ENCODE measurements at places on chromosomes 11 and 22.

DNA sequence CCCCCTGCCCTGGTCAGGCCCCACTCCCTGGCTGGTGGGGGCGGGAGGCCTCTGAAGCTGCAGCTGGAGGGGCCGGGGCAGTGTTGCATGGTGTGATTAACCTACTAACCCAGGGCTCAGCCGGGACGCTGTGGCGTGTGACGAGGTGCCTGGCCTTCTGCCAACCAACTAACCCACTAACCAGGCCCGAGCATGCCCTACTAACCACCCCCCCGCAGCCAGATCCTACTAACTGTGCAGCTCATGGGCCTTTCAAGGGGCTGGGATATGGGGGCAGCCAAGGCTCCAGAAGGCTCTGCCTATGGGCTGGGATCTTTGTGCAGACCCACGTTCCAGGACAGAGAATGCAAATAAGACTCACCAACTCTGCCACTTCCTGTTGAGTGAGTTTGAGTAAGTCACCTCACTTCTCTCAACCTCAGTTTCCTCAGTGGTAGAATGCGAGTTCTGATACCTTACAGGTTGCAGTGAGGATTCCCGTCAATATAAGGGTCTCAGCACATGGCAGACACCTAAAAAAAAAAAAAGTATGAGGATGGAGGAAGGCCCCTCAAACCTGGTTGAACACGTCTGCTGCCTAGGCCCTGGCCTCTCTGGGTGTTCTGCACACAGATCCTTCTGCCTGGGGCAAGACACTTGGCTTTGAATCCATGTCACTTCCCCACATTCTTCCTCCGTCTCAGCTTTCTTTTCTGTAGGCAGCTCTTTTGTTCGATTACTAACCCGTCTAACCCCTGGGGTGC, 14.1 kb downstream of the MIAT start:
- no peak for DNase-seq

DNA sequence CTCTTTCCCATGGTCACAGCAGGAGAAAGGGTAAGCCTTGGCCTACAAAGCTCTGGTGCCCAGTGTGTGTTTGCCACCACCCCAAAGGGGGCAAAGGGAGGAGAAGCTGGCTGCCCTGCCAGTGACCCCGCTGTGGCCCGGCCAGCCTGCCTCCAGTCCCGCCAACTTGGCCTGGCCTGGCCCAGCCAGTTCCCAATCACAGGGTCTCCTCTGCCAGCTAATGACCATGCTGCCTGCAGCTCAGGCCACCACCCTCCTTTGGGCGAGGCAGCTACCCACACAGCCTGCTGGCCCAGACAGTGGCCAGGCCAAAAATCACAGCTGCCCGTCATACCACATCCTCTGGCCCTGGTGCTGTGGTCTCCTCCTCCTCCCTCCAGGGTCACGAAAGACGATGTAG, 5.1 kb downstream of the GDPD5 start:
- DNase-seq = no peak

GRCh38 chr11:112460141-112460540, 199.5 kb upstream of the PLET1 start:
- DNase-seq = no peak

GRCh38 chr11:113251281-113251680, 63.1 kb upstream of the TTC12 start:
- no peak for DNase-seq

DNA sequence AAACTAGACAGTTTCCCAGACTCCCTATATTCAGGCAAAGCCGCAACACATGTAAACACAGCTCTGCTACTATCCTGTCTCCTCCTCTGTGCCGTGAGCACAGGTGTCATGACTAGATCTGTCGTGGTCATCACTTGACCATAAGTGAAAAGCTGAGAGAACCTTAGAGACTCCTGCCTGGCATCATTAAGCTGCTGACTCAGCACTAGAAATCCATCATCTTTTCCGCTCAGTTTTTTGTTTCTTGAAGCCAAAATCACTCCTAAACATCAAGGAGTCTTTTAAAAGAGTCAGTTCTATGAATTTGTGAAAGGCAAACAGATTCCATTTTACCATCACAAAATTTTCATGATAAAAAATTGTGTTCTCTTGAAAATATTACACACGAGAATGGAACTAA, 102.5 kb upstream of the TP53AIP1 start:
- no peak for DNase-seq

- no peak for DNase-seq
Observed at GRCh38 chr22:39732625-39733024, 160.9 kb downstream of the ENTHD1 start.

DNA sequence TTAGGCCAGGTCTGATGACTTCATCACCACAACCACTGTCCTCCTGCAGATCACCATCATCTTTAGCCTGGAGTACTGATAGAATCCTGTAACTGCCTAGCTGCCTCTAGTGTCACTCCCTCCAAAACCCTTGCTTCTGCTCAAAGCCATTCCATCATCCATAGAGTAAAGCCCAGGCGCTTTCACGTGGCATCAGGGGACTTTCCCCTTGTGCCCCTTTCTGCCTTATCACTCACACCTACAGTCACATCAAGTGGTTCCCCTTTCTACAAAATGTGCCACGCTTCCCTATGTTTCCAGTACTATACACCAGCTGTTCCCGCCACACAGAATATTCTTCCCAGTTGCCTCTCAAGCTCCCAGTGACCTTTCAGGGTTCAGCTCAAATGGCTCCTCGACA, 75.9 kb downstream of the MN1 start:
- no peak for DNase-seq

DNA sequence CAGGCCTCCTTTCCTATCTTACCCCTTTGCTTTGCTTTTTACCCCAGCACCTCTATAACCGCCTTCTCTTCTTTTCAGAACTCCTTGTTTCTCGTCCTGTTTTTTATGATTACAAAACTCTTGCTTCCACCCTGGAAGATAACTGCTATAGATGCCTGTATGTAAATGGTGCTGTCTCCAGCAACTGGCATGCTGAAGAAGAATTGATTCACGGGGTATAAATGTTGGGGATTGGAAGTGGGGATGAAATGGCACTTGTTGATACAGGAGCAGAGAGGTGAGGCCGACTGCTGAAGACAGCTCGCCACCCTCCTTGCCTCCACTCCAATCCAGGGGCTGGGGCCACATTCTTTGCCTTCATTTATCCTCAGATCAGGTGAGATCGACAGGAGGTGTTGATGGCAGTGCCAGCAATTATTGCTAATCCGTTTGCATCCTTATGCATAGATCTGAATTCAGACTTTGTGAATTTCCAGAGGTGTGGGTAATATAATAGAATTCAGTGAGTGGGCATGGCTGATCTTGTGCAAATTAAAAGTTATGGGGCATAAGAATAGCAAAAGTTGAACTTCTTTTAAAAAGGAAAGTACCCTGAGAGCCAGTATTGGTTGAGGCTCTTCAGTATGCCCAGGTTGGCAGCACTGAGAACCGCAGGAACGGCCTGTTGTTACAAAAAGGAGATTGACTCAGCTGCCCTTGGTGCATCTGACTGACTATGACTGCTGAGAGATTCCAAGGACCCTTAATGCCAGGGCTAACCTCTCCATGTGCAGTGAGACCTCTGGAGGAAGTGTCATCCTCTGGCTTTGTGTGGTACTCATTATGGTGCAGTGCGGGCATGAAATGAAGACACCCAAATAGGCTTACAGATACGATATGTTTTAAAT, 5.3 kb downstream of the NEAT1 start:
- DNase-seq = peak; percentile 80

DNA sequence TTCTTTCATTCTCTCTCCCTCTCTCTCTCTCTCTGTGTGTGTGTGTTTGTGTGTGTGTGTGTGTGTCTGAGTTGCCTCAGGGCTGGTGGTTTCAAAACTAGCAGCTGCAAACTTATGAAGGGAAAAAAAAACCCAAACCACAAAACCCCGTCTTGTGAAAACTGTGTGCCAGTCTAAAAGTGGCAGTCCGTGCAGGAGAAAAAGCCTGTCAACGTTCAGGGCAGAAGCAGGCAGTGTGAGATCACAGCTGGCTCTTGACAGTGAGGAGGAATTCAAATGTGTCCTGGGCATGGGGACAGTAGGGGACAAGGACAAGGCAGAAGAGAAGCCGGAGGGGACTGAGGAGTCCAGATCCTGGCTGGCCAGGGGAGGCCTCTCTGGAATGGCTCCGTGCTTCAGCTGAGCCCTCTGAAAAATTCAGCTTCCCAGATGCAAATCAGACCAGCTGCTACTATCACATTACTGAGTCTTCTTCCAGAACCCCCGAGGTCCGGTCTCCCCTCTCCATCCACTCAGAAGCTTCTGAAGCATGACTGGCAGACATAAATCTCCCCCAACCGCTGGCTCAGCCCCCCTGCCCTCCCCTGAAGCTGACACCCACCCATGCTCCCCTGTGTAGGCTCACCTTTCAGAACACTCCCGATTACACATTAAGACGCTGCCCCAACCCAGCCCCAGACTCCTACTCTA, 31.9 kb downstream of the FLI1 start:
- DNase-seq = no peak

DNA sequence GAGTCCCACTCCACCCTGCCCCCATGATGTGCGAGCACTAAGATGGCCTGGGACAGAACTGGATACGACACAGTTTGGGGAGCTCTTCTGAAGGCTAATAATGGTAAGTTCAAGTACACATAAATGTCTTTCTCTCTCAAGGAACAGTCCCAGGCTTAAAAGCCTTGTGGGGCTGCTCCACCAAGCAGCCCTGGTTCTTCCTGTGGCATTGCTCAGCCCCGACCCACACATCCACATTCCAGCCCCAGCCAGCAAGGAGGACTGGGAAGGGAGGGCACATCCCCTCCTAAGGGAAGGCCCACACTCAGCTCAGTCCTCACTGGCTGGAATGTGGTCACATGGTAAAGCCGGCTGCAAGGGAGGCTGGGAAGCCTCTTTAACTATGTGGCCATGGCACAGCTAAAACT, 13.3 kb upstream of the MB start:
- peak; percentile 73 for DNase-seq

- DNase-seq = no peak
Observed at GRCh38 chr11:8325591-8326304, 62.1 kb upstream of the LMO1 start.

DNA sequence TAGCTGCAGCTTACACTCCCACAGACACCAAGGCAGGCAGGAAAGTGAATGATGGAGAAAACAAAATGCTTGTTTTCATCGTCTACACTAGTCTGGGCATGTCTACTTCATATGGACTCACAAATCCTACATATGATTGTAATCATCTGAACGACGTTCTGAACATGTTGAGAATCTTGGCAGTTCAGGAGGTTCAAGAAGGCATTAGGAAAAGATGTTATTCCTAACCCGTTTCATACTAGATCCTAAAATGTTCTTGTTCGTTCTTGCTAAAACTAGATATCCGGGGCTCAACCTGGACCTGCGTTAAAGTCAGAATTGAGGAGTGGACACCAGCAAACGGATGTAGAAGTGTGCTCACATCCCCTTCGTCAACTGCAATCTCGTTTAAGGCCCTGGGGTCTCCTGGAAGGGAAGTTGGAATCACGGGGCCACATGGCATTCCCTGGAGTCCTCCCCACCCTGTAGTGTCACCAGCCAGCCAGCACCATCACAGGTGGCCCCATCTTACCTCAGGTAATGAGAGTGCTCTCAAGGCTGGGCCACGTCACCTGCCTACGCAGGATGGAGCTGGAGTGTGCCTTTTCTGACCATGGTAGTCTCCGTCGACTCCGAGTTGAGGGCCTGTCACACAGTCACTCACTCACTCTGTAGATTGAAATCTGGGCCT, 37.3 kb downstream of the C11orf58 start:
- no peak for DNase-seq

DNA sequence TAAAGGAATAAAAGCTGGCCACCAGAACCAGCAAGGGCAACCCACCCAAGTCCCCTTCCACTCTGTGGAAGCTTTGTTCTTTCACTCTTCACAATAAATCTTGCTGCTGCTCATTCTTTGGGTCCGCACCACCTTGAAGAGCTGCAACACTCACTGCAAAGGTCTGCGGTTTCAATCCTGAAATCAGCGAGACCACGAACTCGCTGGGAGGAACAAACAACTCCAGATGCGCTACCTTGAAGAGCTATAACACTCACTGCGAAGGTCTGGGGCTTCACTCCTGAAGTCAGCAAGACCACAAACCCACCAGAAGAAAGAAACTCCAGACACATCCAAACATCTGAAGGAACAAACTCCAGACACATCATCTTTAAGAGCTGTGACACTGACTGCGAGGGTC, 365.2 kb upstream of the LUZP2 start:
- DNase-seq = no peak

- no peak for DNase-seq
Observed at GRCh38 chr11:61917334-61918109, at the start of gene RAB3IL1. Gene RAB3IL1, minus strand, starts transcription at chr11:61917566. Its CDS starts 199 bp downstream, at chr11:61917367.

DNA sequence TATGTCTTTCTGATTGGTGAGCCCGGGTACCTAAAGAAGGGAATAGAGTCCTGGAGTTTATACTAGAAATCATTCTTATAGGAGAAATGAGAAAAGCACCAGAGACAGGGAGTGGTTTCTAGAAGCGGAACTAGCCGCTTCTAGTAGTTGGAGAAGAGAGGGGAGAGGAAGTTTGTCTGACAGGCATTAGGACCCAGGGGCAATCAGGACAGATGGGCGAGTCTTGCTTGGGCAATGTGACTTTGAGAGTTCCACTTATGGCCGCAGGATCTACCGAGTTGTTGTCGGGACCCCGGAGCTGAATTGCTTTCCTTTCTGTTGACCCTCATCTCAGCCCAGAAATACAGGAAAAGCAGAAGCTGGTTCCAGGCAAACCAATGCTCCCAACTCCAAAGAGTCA, 596.8 kb upstream of the CNTN5 start:
- DNase-seq = no peak

DNA sequence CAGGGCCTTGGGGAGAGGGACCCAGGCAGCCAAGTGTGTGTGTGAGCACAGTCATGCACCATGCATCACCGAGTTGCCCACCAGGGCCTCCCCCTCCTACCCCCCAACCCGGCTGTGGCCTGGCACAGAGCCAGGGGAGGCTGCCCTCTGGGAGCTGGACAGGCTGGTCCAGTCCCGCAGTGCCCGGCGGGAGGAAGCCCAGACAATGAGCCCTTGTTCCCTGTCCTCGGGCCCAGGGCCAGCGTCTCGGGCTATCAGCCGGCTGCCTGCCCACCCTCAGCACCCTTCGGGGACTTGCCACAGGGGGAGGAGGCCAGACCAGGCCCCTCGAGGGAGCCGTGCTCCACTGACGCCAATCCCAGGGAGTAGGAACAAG, 4.5 kb downstream of the LRRC75B start:
- no peak for DNase-seq

GRCh38 chr11:120168108-120168959, 30.4 kb upstream of the TRIM29 start:
- DNase-seq = no peak

DNA sequence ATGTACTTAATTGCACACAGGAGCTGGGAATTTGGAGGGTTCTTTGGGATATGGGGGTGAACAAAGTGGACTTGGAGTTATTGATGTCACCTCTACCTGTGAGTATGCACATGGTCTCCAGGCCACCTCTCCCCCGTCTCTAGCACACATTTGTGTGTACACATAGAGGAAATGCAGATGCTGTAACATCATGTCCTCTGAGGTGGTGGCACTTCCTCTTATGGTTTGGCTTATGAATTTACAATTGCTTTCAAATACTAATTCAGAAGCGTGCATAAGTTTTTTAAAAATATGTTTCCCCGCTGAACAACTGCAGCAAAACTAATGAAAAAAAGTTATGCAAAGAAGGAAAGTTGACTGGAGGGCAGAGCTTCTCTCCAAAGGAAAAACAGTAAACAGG, 152.0 kb upstream of the TENM4 start:
- DNase-seq = no peak

Data from HCEC 1CT (cell line).